ENCODE measurements at places on chromosomes 16 and 17.

- DNase-seq, result no peak
Observed at GRCh38 chr17:74677558-74678466, 34.9 kb downstream of the CD300LF start.

GRCh38 chr16:67451704-67452435 lies 20.9 kb downstream of the HSD11B2 start:
- no peak for DNase-seq

DNA sequence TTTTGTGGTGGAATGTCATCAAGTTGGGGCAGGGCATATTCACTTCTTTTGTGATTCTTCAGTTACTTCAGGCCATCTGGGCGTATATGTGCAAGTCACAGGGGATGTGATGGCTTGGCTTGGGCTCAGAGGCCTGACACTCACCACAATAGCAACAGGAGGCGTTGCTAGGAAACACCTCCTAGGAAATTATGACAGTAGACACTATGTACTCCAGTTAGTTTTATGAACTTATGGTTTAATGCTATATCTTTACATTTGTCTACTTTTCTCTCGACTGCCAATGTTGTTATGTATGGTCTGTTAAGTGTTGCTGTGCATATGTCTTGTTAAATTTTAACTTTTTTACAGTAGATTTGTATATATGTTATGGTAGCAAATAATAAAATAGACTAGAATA lies 788.7 kb upstream of the GOT2 start:
- no peak for DNase-seq

DNA sequence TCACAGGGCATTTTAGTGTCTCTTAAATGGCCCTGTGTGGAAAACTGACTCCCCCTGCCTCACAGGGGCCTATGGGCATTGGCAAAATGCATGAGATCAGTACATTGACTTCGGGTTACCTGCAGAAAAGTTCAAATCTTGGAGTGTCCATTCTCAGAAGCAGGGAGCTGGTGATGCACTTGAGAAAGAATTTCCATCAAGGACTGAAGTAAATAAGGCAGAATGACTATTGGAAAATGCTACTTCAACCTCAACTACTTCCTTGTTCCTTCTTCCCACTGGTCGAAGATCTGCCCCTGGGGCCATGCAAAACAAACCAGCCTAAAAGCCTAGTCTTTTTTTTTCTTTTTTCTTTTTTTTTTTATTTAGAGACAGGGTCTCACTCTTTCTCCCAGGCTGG lies 13.8 kb upstream of the GSDMA start:
- DNase-seq, result no peak

GRCh38 chr16:73166947-73167550 lies 119.1 kb upstream of the ZFHX3 start:
- DNase-seq, result no peak

- DNase-seq, result no peak
Observed at GRCh38 chr17:42484304-42484703, 25.6 kb downstream of the ATP6V0A1 start.

DNA sequence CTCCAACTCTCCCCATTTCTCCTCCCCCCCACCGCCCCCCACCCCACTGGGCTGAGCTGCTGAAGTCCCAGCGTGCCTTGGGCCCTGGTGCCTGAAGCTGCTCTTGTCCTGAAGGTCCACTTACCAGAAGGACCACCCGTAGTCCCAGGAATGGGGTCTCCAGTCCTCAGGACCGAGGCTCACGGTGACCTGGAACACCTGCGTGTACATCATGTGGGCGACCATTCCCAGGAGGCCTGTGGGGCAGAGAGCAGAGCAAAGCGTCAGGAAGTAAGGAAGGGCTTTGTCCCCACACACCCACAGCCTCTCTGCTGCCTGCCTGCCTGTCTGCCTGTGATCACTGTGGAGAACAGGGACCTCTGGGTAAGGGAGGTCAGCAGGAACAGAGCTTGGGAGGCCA lies 218.7 kb downstream of the GSG1L start:
- no peak for DNase-seq

DNA sequence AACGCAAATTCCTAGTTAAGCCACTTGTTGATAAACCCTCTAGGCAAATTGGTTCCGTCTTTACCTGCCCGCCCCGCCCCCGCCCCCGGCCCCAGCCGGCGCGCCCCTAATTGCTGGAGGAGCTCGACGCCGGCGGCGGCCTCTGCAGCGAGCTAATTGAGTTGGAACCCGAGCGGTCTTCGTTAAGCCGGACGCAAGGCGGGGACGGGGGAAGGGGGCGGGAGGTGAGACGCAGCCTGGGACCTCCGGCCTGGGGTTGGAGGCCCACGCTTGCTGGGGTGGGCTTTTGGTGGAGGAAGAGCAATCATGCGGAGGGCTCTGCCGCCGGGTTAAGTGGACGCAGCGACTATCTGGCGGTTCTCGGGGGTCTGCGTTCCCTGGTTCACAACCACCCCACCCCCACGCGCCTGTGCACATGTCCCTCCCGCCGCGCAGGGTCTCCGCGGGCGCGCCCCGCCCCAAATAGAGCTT lies 12.7 kb upstream of the FOXF1 start:
- DNase-seq, result no peak

DNA sequence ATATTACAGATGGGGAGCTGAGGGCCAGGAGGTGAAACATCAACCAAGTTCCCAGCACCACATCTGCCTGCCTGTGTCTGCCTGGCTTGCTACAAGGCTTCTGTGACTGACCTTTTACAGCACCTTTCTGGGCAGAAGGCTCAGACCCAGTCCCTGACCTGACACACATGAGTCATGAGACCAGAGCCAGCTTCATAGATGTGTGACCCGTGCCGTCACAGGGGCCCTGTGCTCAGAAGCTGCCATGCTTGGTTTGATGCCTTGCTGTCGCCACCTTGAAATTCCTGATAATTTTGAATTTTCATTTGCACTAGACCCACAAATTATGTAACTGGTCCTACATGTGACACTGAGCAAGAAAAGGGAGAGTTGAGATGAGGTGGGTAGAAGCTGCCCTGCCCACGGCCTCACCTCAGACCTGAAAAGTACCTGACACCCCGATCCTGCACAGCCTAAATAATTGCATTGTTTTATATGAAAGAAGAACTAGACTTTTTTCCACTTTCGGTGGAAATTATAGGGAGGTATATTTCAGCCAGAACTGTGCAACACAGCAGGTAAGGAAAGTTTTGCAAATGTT lies 13.3 kb upstream of the PECAM1 start:
- DNase-seq, result no peak

GRCh38 chr17:8189041-8189710 lies 804 bp downstream of the BORCS6 start:
- DNase-seq, result no peak

DNA sequence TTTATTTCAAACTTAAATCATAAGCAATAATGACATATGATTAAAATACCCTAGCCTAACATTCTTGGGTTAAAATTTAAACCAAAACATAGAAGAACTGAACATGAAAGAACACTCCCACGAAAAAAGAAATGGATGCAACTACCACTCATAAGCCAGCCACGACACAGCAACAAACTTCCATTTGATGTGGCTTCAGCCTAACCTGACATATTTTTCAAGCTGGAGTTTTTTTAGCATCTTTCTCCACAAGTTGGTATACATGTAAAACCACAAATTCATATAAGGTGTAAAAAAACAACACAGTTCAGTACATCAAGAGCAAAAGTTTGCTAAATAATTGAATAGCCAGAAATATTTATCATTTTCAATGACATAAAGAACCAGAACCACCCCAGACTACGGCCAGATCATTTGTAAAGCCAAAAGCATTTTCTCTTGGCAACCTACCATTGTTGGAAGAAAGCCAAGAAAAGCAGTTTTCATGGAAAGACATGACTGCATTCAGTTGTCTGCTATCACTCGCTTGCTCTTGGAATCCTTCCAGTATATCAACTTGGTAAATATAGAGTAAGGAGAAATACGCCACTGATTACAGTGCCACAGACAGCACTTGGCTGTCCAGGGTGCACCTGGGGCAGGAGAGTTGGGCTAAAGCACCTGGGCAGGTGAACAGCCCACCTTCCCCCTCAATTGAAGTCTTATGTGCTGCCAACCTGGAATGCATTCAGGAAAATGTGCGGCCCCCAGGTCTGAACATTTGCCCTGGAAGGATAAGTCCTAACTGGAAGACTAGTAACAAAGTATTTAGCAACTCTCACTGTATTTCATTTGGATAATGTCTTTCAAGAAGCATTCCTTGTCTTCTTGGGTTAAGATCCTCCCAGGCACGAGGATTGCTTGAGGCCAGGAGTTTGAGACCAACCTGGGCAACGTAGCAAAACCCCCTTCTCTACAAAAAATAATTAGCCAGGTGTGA lies 60.5 kb downstream of the CREBBP start:
- peak; percentile 87 for DNase-seq

DNA sequence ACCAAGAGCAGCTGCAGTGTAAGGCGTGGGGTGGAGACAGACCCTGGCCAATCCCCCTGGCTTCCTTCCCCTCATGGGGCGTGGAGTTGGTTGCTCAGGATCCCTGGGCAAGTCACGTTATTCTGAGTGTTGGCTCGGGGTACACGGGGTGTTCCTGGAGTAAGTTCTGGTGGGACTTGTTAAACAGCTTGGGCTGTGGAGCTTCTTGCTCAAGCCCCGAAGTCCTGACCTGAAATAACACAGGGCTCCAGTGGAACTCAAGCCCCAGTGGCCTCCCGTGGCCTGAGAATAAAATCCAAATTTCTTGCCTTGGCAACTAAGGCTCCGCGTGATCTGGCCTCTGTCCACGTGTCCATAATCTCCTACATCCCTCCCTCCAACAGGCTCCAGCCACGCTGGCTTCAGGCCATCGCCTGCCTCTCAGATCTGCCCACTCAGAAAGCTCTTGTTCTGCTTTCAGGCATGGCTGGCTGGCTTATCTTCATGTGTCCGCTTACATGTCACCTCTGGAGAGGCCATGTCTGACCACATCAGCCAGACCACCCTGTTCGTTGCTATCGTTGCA lies 49.3 kb upstream of the BCO1 start:
- DNase-seq, result peak; percentile 45

DNA sequence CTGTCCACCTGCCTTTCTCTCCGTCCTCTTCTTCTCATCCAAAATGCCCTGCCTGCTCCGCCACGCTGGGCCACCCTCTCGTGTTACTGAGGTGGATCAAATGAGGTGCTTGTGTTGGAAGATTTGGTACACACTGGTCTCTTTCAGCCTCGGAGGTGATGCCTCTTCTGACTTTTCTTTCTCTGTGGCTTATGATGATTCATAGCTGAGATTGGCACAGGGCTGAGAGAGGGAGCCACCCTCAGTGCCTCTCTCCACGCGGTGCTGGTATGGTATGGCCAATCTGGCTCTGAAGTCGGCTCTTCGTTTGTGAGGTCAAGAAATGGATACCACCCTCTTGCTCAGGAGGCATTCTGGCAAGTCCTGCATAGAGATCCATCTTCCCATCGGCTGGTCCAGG lies 82.4 kb downstream of the PLCG2 start:
- DNase-seq, result no peak

- no peak for DNase-seq
Observed at GRCh38 chr16:50614955-50615724, 66.0 kb downstream of the SNX20 start.
